ENCODE measurements at places on chromosomes 5 and 9.

DNA sequence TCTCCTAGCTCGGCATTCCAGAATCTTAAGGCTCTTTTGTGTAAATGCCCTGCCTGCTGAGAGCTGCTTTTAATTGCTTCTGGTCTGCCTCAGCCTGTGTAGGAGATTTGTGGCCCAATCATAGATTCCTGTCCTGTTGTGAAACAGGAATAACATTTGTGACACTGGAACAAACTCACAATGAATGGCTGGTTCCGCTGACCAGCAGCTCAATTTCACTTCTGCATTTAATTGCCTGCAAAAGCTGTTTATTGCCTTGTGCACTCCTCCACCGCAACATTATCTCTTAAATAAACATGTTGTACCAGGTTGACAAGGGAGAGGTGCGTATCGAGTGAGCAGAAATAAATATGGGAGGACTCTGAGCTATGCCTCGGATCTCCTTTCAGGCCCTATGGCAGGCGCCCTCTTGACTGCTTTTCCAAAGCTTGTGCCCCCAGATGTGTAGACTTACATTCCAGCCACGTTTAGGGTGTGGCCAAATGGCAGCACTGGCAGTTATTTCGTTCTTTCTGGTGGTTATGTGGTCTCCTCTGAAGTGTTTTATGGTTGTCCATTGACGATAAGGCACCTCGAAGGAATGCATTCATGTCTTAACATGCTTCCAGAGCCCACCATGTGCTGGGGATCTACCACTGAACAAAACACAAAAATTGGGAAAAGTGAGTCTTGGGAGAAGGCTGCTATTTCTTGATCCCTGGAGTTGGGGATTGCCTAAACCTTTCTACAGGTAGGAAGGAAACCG lies 58.1 kb downstream of the DMRT1 start:
- DNase-seq, result no peak

DNA sequence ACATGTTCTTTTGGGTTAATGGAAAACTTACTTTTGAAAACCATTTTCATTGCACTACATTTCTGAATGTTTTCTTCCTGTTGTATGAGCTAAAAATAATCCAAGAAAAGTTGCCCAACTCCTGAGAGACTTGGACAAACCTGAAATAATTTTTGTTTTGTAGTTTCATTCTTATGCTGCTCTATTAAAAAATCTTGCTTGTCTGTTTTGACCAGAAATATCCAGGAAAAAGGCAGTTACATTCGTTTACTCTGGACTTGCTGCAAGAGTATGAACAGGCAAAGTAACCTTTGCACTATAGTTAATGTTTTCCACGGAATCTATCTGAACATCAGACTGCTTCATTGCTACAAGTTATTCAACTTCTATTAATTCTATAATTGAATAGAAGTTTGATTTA lies 200.1 kb upstream of the DAB2 start:
- no peak for DNase-seq

DNA sequence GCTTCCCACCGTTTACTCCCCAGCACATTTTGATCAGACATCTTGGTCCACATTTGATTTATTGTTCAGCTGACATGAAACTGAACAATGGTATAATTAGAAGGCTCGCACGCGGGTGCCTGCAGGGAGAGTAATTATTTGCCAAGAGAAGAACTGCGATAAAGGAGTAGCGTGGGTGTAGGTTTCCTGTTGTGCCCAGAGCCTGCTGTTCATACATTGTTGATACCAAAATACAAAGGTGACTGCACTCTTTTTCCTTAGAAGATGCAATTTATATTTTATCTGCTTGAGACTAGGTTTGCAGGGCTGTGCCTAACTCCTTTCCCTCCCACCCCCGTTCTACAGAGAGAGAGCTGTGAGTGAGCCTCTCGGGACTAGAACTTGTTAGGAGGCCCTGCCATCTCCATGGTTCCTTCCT lies 241.8 kb upstream of the MSX2 start:
- DNase-seq, result no peak

GRCh38 chr5:135761746-135762145 lies 72.7 kb upstream of the SLC25A48 start:
- no peak for DNase-seq

- peak; percentile 72 for DNase-seq
These were observed 5.8 kb upstream of the ST6GALNAC6 start for GRCh38 chr9:127905004-127905728.

DNA sequence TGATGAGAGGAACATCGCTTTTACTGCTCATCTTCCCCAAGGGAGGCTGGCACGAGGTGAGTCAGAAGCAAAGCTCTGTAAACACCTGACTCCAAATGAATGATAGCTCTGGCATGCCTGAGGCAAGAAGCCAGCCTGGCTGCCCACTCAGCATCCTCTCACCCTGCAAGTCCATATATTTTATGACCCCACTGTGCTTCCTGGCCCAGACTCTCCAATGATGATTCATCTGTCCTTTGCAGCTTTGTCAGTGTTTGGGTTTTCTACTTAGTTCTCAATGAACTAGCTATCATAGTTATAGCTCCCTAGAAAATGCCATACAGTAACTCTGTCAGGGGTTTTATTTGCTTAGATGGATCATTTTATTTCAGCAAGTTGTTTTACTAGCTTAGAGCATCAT lies 52.1 kb upstream of the FSTL4 start:
- no peak for DNase-seq

GRCh38 chr5:54080831-54081230 lies 229.5 kb downstream of the ARL15 start:
- no peak for DNase-seq

- DNase-seq, result no peak
These were observed 171.1 kb downstream of the TARS1 start for GRCh38 chr5:33611877-33612276.

DNA sequence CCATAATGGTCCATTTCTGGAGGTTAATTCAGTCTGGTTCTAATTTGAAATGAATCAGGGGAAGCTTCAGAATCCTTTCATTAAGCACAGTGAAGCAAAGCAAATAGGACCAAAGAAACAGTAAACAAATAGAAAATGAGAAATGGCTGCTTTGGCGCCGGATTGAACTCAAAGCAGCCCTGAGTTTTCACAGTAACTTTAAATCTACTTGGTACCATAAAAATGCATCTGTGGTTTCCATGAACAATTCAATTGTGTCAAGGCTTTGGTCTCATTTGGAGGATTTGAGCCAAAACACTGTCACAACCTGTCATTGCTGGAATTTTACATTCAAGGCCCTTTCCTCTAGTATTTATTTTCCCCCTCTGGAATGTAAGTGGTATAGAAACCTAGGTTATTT lies 25.9 kb upstream of the DAPK1 start:
- no peak for DNase-seq

- DNase-seq, result no peak
These were observed 214.3 kb downstream of the TRIO start for GRCh38 chr5:14357441-14357840.

- DNase-seq, result no peak
These were observed 24.7 kb upstream of the FRRS1L start for GRCh38 chr9:109191746-109192145.

GRCh38 chr9:76412638-76413037 lies 18.4 kb upstream of the RFK start:
- no peak for DNase-seq

- DNase-seq, result no peak
These were observed 83.9 kb downstream of the TMEM174 start for GRCh38 chr5:73256862-73257261.

- DNase-seq, result no peak
These were observed 164.2 kb upstream of the PTGER4 start for GRCh38 chr5:40515476-40515875.

GRCh38 chr5:31225118-31225517 lies 31.6 kb downstream of the CDH6 start:
- DNase-seq, result no peak

DNA sequence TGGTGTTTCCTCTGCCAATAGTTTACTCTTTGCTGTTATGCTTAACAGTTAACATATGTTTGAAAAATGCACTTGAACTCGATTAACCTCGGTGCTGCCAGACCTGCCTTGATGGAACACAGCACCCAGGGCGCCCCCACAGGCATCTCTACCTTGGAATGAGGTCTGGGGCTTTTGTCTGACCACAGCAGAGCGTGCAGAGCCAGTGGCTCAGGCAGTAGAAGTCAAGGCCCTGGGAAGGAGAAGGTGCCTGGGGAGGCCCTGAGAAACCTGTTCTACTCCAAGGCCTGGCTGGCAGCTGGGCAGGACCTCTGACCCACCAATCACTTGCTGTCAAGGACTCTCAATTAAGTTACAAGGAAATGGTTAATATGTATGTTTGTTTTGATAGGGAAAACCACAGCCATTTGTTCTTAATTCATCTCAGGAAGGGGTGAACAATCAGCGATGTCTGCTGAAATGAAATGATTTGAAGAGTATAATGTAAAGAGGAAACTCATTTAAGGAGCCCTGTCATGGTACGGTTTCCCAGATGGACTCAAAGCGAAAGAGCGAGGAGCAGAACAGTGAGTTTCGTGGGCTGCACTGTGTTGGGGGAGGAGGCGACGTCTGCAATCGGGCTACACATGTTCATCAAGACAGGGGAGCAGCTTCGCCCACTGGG lies 21.9 kb downstream of the MACROH2A1 start:
- no peak for DNase-seq

DNA sequence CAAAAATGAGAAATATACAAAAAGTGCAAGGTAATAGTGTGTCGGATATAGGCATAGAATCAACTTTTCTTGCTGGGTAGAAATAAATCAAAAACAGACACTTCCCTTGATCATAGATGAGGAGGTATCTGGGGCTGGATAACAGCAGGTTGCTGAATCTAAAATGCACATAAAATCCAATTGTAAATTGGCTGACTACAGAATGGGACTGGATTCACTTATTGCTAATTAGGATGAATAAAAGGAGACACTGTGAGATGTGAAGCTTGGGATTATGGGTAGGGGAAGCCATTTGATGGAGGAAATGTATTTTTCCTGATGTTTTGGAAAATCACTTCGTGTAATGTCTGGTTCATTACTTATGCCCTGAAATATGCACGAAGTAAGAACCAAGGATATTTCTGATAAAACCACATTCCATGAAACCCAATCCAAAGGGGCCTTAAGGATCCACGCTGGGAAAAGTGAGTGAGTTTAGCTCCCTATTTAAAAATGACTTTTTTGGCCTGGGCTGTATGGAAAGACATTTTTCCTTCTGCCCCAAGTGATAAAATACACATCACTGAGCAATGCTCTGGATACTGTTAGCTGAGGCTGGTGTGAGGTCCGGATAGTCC lies 136.1 kb downstream of the MARCHF11 start:
- no peak for DNase-seq

GRCh38 chr5:51389577-51390463 lies 6.6 kb downstream of the ISL1 start:
- DNase-seq, result no peak

DNA sequence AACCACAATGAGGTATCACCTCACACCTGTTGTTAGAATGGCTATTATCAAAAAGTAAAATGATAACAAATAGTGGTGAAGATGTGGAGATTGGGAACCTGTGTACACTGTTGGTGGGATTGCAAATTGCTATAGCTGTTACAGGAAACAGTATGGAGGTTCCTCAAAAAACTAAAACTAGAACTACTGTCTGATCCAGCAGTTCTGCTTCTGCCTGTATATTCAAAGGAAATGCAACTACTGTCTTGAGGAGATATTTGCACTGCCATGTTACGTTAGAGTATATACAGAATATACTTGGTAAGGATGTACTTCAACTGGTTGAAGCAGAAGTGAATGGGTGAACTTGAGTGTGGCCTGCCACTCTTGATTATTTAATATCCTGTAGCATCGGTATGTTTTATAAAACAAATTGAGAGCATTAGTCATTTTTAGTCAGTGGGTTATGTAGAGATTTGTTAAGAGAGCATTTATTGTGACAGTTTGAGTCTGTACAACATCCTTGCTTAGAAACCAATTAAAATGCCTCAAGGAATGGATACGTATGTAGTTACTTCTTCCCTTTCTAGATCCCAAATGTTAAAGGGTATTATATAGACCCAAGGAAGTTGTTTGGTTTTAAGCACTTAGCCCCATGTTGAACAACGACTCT lies 37.5 kb downstream of the ZCCHC7 start:
- DNase-seq, result no peak

DNA sequence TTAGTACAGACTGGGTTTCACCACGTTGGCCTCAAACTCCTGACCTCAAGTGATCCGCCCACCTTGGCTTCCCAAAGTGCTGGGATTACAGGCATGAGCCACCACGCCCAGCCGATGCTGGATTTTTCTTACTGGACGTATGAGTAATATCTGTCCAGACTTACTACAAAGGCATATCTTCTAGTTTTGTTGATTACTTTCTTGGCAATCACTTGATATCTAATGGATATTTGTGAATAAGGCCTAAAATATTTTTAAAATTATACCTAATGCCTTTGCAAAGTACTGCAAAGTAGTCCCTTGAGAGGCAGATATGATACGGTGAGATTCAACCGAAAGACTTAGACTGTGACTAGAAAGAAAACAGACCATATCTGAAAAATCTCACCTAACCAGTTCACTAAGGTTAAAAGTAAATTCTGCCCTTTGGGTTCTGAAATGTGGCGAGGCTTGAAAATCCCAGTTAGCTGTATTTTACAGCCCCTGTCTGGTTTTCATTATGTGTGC lies 152.1 kb downstream of the GNAQ start:
- no peak for DNase-seq

GRCh38 chr5:91998774-91999173 lies 615.7 kb upstream of the ARRDC3 start:
- no peak for DNase-seq

DNA sequence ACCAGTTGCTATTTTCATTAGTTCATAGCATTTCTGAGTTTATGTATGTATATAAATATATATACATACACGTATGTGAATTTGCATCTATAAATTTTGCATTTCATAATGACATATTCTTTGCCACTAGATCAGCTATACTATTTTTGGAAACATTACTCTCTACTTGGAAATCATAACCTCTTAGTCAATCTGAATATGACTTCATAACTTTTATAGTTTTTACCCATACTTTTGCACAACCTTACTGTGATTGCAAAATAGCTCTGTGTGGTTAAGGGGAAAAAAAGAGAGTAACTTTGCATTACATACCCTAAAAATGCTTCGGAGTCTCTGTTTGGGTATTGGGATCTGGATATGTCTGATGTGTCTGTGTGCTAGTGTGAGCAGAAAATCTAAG lies 44.9 kb upstream of the ADAMTSL1 start:
- no peak for DNase-seq

GRCh38 chr9:20355022-20355421 lies 267.3 kb downstream of the MLLT3 start:
- DNase-seq, result no peak

- peak; percentile 19 for DNase-seq
These were observed 117.3 kb downstream of the GDNF start for GRCh38 chr5:37722236-37723161.

DNA sequence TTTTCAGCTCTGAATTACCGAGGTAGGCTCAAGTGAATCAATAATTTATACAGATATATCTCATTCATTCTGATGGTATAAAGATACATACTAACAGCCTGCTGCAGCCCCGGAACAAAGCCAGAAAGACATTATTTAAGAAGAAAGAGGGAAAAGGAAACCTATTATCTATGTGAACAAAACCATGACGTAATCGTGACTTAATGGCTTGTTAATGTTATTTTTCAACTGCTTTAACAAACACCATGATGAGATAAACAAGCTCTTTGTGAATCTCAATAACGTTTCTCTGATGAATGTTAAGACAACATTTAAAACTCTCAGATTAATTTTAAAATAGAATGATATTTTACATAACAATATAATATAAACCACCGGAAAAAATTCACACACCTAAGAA lies 237.1 kb downstream of the SLF1 start:
- DNase-seq, result no peak

- DNase-seq, result peak; percentile 68
These were observed 6.0 kb downstream of the B4GALT1 start for GRCh38 chr9:33161011-33161588.
